Stimulated activated CD4-positive, alpha-beta T cell treated with anti-CD3 and anti-CD28 coated beads, TNF-alpha, amount 100 ng/mL, for 4 hours (primary cell): ENCODE measurements at places on chromosomes 5 and 9.

GRCh38 chr5:118791926-118792734, 196.2 kb downstream of the DTWD2 start:
- no peak for DNase-seq

DNA sequence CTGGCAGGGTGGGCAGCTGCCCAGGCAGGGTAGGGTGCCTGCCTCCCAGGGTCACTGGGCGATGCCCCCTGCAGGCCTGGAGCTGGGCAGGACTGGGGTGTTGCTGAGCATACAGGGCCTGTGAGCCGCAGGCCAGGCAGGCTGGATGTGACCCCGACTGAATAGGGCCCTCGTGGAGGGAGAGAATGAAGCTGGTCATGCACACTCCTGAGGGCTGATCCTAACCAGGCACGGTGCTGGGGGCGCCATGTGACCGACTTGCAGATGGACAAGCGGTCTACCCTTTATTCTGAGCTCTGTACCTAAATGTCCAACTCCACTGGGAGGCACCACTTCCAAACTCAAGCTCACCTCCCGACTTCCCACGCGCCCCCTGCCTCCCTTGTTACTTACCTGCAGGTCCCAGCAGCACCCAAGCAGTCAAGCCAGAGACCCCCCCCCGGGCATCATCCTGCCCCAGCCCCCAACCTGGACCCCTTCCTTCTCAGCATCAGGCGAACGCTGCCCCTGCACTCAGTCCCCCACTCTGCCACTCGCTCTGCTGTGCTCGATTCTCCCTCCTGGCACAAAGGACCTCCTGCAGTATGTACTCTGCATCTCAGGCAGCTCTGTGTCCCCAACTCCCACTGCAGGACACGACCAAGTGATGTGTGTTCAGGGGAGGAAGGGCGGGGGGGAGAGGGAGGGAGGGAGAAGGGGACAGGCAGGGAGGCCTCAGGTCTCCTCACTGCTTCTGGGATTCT, 76.8 kb upstream of the PHYKPL start:
- DNase-seq: no peak

DNA sequence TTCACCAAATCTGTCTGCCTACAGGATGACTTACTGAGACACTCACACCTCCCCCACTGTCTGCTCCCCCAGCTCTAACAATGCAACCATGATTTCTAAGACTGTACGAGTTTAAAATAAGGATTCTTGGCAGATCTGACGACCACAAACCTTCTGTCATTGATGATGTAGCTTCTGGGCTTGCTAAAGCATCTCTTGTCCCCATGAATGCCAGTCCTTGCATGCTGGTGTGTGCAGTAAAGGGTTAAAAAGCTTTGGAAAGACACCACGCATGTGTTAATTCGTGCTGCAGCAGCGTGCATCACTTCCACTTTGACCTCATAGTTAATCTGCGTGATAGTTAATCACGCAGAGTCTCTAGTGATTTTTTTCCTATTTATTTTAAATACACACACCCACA, 411 bp upstream of the GABRG2 start:
- DNase-seq: no peak

- no peak for DNase-seq
These were observed 565.3 kb upstream of the BRINP1 start for GRCh38 chr9:119934497-119934896.

DNA sequence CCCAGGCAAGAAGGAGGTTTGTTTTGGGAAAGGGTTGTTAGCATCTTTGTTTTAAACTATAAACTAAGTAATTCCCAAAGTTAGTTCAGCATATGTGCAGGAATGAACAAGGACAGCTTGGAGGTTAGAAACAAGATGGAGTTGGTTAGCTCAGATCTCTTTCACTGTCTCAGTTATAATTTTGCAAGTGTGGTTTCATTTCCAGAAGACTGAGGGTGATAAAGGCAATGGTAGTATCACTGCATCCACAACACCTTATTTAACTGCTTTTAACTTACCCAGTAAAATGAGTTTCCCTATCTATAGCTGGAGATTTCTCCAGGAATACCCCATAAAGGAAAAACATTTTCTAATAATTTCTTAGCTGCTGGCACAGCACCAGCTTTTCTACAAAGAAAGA, 152.7 kb downstream of the AOPEP start:
- DNase-seq: no peak

DNA sequence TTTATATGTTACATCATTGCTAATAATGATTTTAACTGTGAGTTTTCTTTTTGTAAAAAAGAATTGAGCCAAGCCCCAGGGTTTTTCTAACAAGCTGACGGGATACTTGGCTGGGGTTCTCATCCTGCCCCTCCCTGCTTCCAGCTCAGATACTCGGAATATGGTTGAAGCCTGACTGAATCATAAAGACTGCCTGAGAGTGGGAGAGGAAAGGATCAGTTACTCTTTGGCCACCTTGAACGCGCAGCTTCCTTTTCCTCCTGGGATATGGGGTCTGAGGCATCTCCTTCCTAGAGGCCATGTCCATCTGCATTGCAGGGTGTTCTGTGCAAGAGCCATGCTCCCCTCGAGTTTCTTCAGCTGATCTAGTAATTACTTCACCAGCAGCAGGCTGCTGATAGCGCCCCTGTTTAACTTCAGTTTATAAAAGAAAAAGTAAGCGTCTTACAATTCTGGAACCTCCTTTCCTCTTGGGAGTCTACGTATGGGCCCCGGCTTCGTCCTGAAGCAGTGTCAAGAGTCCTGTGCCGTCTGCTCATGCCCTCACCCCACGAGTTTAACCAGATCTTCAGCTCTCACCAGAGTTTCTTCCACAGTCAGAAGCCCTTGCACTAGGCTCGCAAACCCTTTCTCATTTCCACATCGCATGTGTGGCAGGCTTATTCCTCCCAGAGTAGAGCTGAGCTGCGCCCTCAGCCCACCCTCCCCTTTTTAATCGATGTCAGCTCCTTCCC, 130.0 kb downstream of the MVB12B start:
- DNase-seq: no peak

DNA sequence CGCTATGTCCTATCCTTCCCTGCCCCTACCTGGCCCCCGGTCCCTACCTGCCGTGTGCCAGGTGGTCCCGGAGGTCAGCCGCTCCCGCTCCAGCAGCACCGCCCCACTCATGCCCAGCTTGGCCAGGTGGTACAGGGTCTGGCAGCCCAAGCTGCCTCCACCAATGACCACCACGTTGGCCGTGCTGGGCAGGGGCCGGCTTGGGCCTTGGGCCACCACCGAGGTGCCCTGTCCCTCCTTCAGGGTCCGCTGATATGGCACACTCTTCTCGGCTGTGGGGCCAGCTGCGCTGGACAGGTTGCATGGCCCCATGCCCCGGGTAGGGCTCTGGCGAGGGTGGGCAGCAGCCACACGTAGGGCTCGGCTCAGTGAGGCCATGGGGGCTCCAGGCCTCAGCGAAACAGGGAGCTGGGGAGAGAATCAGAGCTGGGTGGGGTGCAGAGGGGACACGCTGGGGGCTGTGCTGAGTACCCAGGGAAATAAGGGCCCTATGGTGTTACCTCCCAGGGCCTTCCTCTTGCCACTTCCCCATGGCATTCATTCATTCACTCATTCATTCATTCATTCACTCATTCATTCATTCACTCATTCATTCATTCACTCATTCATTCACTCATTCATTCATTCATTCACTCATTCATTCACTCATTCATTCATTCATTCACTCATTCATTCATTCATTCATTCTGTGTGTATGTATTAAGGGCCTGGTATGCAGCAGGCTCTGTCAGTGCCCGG, 4.2 kb downstream of the SARDH start:
- no peak for DNase-seq

- no peak for DNase-seq
These were observed 88.8 kb upstream of the EQTN start for GRCh38 chr9:27385606-27386322.

DNA sequence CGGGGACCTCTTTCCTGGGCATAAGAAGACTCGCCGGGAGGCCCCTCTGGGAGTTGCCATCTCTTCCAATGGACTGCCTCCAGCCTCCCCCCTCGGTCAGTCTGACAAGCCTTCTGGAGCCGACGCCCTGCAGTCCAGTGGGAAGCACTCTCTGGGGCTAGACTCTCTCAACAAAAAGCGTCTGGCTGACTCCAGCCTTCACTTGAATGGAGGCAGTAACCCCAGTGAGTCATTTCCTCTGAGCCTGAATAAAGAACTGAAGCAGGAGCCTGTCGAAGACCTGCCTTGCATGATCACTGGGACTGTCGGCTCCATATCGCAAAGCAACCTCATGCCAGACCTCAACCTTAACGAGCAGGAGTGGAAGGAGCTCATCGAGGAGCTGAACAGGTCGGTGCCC, 28.4 kb upstream of the LTC4S start:
- DNase-seq: no peak

GRCh38 chr9:14312719-14313377, 1.1 kb downstream of the NFIB start:
- DNase-seq: no peak

DNA sequence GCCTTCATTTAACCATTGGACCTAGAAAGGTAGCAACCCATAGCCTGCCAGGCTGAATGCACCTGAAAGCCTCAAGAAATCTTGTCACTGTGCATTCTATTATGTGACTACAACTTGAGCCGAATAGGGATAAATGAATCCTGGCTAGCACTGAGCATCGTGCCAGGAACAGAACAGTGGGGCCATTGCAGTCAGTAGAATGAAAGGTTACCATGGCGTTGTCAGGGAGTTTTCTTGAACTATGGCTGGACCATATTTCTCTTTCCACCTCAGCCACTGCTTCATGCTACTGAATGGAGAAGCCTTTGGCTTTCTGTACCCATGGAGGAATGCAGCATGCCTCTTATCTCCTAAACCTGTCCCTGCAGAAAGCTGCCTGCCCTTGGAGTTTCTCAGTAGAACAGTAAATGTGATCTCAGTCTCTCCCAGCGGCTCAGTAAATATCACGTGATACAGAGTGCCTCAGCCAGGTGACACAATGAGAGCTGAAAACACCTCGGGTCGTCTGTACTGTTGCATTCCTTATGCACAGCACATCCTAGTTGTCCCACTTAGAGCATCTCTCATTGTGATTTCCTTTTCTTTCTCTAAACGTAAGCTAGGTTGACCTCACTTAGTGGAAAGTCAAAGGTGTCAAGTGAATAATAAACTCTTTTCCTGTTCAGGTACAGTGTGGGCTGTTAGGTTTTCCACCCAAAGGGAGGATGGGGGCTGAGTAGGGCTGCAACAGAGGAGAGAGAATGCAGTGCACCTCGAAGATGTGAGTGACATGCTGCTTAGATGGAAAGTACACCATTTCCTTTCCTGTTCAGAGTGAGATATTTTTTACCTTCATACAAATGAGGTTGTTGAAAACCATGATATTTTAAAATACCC, 115.3 kb downstream of the MACIR start:
- DNase-seq: no peak

DNA sequence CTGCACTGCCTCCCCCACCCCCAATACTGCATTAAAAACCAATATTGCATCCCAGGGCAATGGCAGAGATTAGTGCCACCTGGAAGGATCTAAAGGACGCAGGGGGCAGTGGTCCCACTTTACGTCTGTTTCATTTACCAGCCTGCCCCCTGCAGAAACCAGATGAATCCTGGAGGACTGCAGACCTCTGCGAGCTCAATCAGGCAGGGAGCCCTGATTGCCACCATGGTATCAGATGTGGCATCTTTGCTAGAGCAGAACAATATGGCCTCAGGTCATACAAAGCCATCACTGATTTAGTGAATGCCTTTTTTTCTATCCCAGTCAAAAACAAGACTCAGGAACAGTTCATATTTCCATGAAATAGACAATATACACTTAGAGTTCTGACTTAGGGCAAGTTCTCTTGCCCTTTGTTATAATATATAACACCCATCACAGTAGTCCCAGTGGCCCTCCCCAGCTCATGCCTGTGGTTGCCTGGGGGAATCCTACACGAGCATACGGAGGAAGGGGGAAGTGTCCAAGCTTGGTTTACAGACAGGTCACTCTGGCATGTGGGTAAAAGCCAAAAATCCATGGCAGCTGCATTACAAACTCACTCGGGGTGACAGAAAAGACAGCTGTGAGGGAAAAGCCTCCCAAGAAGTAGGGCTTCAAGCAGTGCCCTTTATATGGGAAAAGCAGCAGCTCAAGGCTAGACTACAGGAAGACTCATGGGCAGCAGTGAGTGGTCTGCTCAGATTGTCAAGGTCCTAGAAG, 85.1 kb downstream of the MED27 start:
- DNase-seq: no peak

GRCh38 chr5:78293851-78294247, 649 bp downstream of the AP3B1 start:
- DNase-seq: no peak

GRCh38 chr5:137957948-137958347, 68.7 kb downstream of the PKD2L2 start:
- DNase-seq: no peak

DNA sequence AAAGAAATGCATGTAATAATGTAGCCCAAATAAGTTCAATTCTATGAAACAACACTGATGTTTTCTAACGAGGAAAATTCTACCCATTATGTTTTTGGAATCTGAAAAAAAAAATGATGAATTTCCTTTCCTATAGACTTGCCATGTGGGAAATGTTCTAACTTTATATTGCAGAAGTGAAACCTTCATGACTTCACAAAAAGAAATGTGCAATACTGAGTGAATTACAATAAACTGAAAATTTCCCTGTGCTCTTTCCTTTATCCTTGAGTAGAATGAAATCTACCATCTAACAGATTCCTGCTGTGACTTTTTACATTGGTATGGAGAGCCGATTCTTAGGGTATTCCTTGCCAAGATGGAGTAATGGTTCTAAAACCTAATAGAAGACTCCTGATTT, 1622.5 kb downstream of the MAT2B start:
- DNase-seq: no peak

GRCh38 chr5:160457252-160457651, 35.6 kb downstream of the PTTG1 start:
- DNase-seq: no peak

DNA sequence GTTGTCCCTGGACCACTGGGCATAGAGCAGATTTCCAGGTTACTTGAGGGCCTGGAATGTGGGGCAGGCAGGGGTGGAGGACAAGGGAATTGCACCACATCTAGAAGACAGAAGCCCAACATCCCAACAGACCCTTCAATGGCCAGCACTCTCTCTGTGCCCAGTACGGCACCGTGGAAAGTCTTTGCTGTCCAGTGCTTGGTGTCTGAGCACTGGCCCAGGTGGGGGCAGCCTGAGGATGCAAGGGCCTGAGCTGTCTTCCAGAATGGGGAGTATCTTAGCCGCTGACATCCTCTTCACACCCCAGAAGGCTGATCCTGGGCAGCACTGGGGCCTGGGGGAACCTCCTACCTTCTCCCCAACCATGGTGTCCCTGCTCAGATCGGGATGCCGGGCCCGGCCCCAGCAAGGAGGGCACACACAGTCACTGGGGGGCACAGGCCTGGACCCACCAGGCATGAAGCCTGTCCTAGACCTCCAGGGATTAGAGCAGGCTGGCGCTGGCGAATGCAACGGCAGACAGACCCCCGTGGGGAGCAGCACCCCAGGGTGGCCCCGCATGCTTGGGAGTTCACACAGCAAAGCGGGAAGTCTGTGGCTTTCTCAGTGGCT, 40.6 kb upstream of the OLFM1 start:
- DNase-seq: no peak

DNA sequence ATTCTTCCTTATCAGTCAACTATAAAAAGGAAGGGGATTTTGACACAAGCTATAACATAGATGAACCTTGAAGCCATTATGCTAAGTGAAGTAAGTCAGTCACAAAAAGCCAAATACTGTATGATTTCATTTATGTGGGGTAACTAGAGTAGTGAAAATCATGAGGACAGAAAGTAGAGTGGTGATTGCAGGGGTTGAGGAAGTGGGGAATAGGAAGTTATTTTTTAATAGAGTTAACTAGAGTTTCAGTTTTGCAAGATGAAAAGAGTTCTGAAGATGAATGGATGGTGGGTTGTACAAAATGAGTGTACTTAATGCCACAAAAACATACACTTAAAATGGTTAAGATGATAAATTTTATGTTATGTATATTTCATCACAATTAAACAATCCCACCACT, 65.4 kb upstream of the FAM174A start:
- DNase-seq: no peak
